ENCODE measurements at places on chromosomes 16 and 17. TPM values are rescaled to one million over a fixed set of nuclear protein-coding genes. Genes with fewer than 3 reads are reported as not detected.

DNA sequence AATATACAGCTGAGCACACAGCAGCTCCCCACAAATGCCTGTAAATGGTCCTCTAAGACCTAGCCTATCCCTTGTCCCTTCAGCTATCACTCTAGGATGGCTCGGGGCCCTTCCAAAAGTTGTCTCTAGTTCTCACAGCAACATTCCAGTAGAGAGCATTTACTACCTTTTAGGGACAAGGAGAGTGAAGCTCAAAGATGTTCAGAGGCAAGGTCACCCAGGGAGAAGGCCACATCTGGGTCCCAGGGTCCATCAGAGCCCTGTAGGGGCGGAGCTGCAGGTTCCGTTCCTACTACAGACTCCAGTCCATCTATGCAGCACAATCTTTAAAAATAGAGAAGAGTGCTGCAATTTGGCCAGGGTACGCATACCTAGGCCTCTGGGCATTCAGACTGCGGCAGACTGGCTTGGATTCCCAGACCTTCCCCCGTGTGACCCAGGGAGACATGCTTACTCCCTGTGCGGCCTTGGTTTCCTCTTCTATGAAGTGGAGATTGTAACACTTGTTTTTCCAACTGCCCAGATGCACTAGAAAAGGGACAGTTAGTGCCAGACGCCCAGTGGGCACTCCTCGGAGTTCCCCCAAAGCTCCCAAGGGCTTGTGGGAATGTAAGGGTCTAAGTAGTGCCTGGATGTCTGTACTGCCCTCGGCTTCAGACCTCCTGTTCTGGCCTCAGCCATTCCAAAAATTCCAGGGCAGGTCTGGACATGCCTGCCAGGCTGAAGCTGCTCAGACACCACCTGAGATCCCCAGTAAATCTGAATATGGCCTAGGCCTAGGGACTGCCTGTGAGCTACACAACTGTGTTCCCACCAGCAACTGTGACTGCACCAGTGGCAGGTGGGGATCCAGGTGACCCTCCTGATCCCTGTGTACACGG lies 2.5 kb downstream of the SLC12A4 start:
- H3K27ac ChIP-seq = no peak overlapping the region
- H3K4me1 ChIP-seq = peaks cover 46% of the 10 kb centered on the region
- no peaks in the 10 kb centered on the region for H3K27me3 ChIP-seq

Gene PIGS
- total RNA-seq = 43.7 TPM

GRCh38 chr17:64508683-64509082 lies 1.9 kb downstream of the CEP95 start:
- H3K36me3 ChIP-seq = peaks cover 63% of the 10 kb centered on the region
- H3K27me3 ChIP-seq = no peaks in the 10 kb centered on the region
- no peak overlapping the region for H3K27ac ChIP-seq
- H3K4me3 ChIP-seq = no peak overlapping the region
- no peak for DNase-seq
- H3K4me1 ChIP-seq = peaks cover 28% of the 10 kb centered on the region

Gene CDC42EP4
- total RNA-seq = 57.8 TPM

Measured in spleen (tissue), 13 donors.